NCI-H2107 (cell line): ENCODE measurements at places on chromosomes 16 and 17.

- no peak for DNase-seq
These were observed 5.6 kb upstream of the CDK5R1 start for GRCh38 chr17:32481193-32481592.

GRCh38 chr16:10737068-10737625 lies 6.5 kb upstream of the NUBP1 start:
- peak; percentile 39 for DNase-seq

DNA sequence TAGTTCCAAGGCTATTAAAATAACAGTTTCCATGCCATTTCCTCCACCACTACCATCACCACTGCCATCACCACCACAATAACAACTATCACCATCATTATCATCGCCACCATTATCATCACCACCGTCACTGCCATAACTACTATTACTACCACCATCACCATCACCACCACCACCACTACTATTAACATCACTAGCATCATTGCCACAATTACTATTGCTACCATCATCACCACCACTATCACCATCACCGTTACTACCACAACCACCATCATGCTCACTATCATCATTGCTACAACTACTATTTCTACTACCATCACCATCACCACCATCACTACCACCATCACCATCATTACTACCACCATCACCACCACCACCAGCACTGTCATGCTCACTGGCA lies 185.9 kb upstream of the MAF start:
- no peak for DNase-seq

DNA sequence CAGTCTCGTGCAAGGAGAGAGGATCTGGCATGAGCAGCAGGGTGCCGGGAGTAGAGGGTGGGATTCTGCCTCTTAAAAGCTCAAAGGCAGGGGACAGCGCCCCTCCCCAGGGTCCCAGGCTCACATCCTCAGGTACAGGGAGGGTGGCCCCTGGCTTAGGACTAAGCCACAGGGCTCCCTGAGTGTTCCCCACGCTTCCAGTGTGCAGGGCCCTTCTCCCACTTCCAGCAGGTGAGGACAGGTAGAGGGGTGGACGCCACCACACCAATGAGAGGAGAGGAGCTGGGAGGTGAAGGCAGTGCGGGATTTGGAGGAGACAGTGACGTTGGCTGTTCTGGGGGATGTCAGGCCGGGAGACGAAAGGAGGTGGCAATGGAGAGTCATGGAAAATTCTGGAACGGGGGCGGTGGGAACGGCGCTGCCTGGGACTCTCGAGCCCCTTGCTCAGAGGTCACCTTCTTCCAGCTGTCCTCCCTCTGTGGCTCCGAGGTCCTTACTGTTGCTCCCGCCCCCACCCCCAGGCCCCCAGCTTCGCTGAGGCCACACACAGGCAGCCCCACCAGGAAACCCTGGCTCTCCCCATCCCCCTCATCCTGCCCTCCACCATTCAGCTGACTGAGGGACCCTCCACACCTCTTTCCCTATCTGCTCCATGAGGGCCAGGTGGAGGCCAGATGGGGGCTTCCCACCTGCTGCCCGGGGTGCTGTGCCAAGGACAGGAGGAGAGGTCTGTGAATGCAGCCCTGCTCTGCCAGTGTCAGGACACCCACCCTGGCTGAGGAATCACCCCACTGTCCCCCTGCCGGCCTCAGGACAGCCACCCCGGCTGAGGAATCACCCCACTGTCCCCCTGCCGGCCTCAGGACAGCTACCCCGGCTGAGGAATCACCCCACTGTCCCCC lies 57.7 kb upstream of the ACSF3 start:
- no peak for DNase-seq

DNA sequence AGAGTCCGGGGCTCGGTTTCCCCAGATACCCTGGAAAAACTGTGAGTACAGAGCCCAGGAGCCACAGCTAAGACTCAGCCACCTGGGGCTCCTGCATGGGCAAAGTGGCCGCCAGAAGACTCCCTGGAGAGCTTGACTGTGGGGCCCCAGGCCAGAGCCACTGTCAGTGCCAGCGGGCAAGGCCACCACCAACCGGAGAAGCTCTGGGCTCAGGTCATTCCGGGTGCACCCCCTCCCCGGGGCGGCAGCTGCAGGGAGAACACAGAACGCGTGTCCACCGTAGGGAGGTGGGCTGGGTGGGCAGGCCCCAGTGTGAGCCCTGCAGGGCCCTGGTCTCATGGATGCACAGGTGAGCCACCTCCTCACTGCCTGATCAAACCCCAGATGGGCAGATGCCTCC lies 22.3 kb upstream of the RBFOX3 start:
- DNase-seq = no peak

- no peak for DNase-seq
These were observed 444.0 kb downstream of the HS3ST3B1 start for GRCh38 chr17:14744761-14745473.

GRCh38 chr16:85424260-85425073 lies 188.7 kb upstream of the GSE1 start:
- DNase-seq = no peak

DNA sequence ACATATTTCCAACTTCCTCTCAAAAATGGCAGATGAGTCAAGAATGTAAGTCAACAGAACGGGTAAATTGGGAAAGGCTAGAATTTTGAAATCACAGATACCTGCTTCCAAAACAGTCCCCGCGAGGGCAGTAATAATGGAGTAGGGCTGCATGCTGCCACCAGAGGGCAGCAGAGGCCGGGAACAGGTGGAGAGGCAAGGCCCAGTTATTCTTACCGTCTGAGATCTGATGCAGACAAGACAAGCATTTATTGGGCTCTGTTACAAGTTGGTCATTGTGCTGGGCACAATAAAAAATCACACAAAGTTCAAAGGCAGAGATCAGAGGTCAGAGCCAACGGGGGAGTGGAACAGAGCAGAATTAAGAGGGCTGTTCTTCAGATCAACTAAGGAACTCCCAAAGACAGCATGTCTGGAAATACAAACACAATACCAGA lies 8.8 kb upstream of the MLKL start:
- peak; percentile 44 for DNase-seq

- peak; percentile 84 for DNase-seq
These were observed 60.8 kb upstream of the CLEC18A start for GRCh38 chr16:69890114-69890891.

GRCh38 chr16:60478810-60479209 lies 1557.4 kb downstream of the CDH8 start:
- DNase-seq = no peak

DNA sequence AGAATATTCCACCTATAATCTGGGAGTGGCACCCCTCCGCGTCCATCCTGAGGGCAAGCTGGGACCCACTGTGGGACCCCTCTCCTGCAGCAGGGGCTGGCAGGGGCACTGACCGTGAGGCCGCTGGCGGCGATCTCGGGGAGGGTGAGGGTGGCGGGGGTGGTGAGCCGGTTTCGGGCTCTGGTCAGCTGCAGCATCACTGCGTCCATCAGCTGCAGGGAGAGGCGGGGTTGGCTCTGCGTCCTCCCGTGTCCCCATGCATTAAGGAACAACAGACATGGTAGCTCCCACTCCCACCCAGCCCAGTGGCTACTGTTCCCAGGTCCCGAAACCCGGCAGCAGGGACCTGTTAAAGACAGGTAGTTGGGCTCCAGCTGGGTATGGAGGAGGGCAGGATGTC lies 3.3 kb downstream of the SMIM22 start:
- no peak for DNase-seq

- no peak for DNase-seq
These were observed 18.9 kb downstream of the ARHGAP17 start for GRCh38 chr16:24996301-24996700.

GRCh38 chr16:46871597-46871996 lies 12.6 kb upstream of the GPT2 start:
- DNase-seq = no peak

GRCh38 chr16:87959391-87959990 lies 8.3 kb downstream of the BANP start:
- no peak for DNase-seq

GRCh38 chr16:66440970-66441369 lies 13.9 kb downstream of the BEAN1 start:
- no peak for DNase-seq

DNA sequence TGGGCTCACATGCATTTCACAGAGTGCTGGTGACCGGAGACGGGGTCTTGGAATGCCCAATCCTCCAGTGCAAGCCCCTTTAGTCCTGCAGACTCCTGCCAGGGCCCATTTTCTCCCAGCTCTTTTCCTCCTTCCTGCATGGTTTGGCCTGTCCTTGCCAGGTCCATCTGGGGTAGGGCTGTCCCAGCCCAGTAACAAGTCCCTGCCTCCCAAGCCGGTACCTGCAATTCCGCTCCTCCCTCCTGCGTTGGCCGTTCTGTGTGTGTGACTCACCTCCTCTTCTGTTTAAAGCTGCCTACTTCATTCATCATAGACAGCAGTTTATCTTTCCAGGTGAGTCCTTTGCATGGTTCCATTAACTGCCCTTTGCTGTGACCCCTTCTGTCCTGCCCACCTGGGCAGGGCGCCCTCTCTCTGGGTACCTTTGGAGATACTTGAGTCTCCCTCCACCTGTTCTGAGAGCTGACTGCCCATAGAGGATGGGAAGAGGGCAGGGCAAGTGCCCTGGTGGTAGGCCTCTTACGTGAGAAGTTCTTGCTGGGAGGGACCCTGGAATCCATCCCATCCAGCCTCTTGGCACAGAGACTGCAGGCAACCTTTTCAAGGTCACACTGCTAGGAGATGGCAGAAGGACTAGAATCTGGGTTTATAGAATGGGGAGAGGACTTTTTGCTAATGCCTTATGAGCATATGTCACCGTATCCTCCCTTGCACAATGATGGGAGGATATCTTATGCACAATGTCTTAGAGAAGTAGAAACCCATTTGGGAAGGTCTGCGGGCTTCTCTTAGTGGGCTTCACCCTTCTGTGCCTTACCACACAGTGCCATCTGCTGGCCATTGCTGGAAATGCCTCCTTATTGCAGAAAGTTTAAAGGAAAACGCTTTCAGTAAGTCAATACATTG lies 29.7 kb upstream of the LGALS9 start:
- peak; percentile 24 for DNase-seq

DNA sequence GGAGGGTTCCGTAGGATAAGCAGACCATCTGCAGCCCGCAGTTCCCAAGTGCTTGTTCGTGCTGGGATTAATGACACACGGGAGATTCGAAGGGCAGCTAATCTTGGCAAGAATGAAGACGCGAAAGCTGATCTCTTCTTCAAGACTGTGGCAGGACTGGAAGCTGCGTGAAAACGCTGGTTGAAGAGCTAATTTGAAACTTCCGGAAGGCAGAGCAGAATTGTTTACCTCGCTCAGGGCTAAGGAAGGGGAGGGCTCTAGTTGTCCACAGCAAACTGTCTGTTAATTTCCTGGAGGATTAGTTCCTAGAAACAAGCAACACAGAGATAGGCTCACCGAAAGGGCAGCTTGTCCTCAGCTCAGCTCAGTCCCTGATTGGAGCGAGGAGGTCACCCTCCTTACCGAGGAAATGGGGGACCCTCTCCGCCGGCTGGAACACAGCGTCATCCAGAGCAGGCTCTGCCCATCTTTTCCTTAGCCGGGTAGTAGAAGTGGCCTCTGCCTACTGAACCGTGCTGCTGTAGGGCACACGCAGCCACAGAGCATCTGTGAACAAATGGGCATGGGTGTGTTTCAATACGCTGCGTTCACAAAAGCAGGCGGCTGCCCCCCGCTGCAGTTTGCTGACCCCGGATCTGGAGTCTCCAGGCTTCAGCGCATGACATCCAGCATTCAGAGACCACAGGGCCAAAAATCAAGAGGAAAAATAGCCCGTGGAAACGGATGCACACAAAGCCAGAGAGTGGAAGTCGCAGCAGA lies 16.7 kb upstream of the BAIAP2 start:
- DNase-seq = peak; percentile 36

GRCh38 chr16:67833030-67833414 lies 9.1 kb upstream of the THAP11 start:
- DNase-seq = no peak

GRCh38 chr16:20866145-20866772 lies 33.9 kb downstream of the DCUN1D3 start:
- DNase-seq = no peak

GRCh38 chr16:26413780-26414179 lies 652.9 kb upstream of the C16orf82 start:
- no peak for DNase-seq

GRCh38 chr17:30340801-30341356 lies 7.0 kb upstream of the TMIGD1 start:
- no peak for DNase-seq

DNA sequence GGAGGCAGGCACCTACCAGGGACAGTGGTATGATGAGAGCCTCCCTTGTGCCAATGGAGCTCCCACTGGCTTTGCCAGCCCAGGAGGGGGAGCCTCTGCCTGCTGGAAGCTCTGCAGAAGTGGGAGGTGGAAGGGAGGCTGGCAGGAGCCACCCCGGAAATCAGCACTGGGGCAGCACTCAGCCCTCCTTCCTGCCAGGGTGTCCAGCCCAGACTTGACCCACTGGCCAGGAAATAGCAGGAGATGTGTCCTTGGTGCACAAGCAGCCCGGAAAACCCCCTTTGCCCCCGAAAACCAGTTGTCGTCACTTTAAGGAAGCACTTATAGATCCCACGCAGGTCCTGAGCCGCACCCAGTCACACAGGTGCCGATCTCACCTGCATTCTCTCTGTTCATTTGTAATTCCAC lies 49.3 kb upstream of the CACNG4 start:
- no peak for DNase-seq

DNA sequence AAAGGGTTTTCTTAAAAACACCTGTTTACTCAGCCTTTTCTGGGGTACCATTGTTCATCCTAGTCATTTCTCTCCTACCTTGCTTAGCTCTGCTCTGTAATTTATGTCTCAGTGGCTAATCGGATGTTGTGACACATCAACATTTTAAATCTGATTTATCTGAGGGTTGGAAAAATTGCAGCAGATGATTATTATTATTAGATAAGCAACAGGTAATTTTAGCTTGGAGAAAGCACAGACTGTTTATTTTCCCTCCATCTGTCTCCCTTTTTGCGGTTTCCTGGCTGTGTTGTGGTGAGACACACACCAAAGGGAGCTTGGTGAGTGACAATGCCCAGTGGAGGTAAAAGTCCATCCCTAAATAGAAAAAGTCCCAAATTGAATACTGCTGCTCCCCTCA lies 389.9 kb downstream of the UTP18 start:
- DNase-seq = no peak

- no peak for DNase-seq
These were observed 67.5 kb upstream of the KCTD5 start for GRCh38 chr16:2614761-2615191.

GRCh38 chr17:50257676-50258224 lies 16.5 kb upstream of the TMEM92 start:
- no peak for DNase-seq

DNA sequence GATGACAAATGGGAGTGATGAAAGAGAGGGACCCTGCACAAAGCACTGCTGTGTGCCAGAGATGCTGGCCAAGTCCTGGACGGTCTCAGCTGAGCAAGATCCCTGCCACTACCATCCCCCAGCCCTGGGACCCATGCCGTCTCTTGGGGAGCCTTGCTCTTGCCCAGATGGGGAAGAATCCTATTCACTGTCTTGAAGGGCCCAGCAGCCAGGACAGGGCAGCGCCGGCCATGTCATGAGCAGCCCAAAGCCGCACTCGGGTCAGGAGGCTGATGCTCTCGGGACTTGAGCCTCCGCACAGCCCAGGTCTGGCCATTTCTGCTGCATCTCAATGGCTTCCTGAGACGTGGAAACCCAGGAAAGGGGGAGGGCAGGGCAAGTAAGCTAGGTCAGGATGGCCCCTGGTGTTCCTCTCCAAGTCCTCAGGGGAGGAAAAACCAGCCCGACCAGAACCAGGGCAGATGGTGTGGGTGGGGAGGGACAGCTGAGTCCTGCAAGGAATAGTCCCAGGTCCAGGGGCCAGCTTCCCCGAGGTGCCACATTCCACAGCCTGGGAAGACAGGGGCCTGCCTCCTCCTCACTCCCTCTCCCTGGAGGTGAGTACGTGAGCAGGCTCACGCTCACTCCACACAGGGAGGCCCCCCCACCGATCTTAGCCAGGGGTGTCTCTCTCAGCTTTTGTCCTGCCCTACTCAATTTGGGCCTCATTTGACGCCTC lies 7.8 kb upstream of the KRT19 start:
- no peak for DNase-seq

GRCh38 chr17:385178-385835 lies 32.7 kb upstream of the RPH3AL start:
- DNase-seq = no peak
